ENCODE measurements at places on chromosomes 11 and 22. TPM values are rescaled to one million over a fixed set of nuclear protein-coding genes. Genes with fewer than 3 reads are reported as not detected.

- no peak overlapping the region for H3K27ac ChIP-seq
- no peak for DNase-seq
- no peaks in the 10 kb centered on the region for H3K4me1 ChIP-seq
- H3K4me3 ChIP-seq = no peak overlapping the region
- no peaks in the 10 kb centered on the region for H3K36me3 ChIP-seq
Measured at GRCh38 chr11:8886322-8886721, 24.7 kb upstream of the AKIP1 start.

- no peak for DNase-seq
- no peak overlapping the region for H3K4me3 ChIP-seq
- no peaks in the 10 kb centered on the region for H3K27me3 ChIP-seq
- H3K36me3 ChIP-seq = no peaks in the 10 kb centered on the region
- peaks cover 23% of the 10 kb centered on the region for H3K4me1 ChIP-seq
Measured at GRCh38 chr11:128827191-128827893, 39.8 kb downstream of the KCNJ1 start.

NXPE1 gene
- not detected for total RNA-seq

MRGPRF gene
- not detected for total RNA-seq

RAG2 gene
- total RNA-seq = not detected

- H3K27me3 ChIP-seq = no peaks in the 10 kb centered on the region
- no peaks in the 10 kb centered on the region for H3K4me1 ChIP-seq
- H3K36me3 ChIP-seq = no peaks in the 10 kb centered on the region
- no peak for DNase-seq
- no peak overlapping the region for H3K27ac ChIP-seq
Measured at GRCh38 chr11:109993786-109994185, 99.4 kb upstream of the ZC3H12C start.

DNA sequence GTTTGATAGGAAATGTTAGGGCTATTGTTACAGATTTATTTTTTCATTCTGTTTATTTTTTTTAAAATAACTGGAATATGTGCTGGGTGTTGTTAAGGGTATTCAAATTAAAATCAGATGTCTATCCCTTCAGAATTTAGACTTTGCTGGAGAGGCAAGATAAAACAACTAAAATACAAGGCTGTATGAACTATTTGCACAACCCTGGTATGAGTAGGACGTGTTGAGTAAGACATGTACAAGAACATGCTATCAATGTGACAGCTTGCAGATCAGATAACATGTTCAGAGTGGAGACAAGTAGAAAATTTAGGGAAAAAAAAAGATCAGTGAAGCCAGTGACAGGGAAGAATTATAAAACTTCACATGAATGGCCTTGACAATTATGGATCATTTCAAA, 853.5 kb downstream of the METTL15 start:
- H3K36me3 ChIP-seq = no peaks in the 10 kb centered on the region
- no peaks in the 10 kb centered on the region for H3K27me3 ChIP-seq
- H3K27ac ChIP-seq = no peak overlapping the region
- H3K4me3 ChIP-seq = no peak overlapping the region
- no peak for DNase-seq

GRCh38 chr11:88428959-88429358, 91.4 kb upstream of the CTSC start:
- no peak overlapping the region for H3K27ac ChIP-seq
- no peaks in the 10 kb centered on the region for H3K27me3 ChIP-seq
- no peak for DNase-seq
- H3K4me3 ChIP-seq = no peak overlapping the region

GRCh38 chr11:33779849-33780528, 5.7 kb upstream of the FBXO3 start:
- no peak overlapping the region for H3K27ac ChIP-seq
- no peaks in the 10 kb centered on the region for H3K36me3 ChIP-seq
- no peak overlapping the region for H3K4me3 ChIP-seq
- peaks cover 32% of the 10 kb centered on the region for H3K27me3 ChIP-seq
- DNase-seq = no peak

KIAA1671 gene
- 6.8 TPM for total RNA-seq

DNA sequence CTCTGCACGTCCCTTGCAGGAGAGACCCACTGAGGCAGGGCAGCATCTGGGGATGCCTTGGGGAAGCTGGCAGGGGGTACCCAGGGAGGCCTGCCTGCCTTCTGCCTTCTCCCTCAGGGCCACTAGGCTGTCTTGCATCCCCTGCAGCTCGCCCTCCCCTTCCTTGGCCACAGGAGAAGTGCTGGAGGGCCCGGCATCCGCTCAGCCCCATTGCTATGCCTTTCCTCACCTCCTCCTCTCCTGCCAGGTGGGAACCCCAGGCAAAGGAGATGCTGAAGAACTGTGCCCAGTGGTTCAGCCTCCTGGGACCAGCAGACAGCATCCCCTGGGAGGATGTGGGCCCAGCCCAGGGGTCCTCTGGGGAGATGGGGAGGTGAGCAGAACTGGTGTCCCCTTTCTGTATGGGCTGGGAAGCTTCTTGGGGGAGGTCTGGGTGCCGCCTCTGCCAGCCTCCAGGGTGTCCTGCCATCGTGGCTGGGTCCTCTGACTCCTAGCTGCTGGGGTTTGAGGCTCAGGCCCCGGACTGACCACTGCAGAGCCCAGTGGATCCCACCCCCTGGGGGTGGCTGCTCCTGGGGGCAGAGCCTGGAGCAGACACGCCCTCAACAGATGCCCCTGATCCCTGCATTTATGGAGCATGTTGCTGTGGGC, 20.6 kb downstream of the MRGPRG start:
- H3K27me3 ChIP-seq = peaks cover 10% of the 10 kb centered on the region
- no peak overlapping the region for H3K27ac ChIP-seq
- no peak overlapping the region for H3K4me3 ChIP-seq
- no peak for DNase-seq
- no peaks in the 10 kb centered on the region for H3K36me3 ChIP-seq

DNA sequence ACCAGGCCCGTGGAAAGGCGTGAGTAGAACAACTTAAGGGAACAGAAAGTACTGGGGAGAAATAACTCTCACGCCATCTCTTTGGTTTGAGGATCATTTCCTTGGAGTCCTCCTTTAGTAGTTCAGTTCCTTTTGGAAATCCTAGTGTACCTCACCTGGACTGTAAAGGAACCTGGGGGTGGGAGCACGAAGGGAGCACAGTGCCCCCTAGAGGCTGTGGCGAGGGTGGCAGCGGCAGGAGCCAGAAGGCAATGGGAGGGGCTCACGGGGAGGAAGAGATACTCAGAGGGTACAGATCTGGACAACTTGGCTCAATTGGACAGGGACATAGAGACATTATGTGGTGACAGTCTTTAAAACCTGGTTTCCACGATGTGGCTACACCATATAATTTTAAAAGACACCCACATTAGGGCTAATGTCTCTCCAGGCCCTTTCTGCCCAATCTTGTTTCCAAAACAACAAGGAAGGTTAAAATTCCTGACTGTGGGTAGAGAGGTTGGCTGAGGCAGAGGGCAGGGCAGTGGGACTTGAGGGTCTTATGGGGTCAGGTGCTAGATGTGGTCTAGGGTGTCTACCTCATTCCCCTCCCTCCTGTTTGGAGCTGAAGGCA, 87.0 kb downstream of the CSNK2A3 start:
- H3K27me3 ChIP-seq = peaks cover 12% of the 10 kb centered on the region
- no peaks in the 10 kb centered on the region for H3K36me3 ChIP-seq
- H3K27ac ChIP-seq = no peak overlapping the region
- DNase-seq = peak; percentile 74

DNA sequence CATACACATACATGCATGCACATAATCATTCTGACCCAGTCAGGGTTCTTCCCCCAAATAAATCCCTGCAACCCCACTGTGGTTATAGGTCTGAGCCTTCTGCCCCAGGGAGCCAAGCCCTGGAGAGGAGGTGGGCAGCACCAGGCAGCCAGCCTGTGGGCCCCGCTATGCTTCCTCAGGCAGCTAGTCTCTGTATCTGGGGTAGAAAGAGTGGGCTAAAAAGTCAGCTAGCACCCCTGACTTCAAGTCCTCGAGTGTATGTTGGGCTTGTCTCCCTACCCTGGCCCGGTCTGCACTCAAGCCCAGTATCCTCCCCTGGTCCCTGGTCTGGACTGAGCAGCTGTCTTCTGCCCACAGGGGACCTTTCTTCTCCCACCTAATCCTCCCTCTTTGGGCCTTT, 28.0 kb downstream of the KCNQ1OT1 start:
- H3K27me3 ChIP-seq = no peaks in the 10 kb centered on the region
- H3K4me1 ChIP-seq = peaks cover 2% of the 10 kb centered on the region
- no peaks in the 10 kb centered on the region for H3K36me3 ChIP-seq
- H3K4me3 ChIP-seq = no peak overlapping the region
- no peak for DNase-seq

DNA sequence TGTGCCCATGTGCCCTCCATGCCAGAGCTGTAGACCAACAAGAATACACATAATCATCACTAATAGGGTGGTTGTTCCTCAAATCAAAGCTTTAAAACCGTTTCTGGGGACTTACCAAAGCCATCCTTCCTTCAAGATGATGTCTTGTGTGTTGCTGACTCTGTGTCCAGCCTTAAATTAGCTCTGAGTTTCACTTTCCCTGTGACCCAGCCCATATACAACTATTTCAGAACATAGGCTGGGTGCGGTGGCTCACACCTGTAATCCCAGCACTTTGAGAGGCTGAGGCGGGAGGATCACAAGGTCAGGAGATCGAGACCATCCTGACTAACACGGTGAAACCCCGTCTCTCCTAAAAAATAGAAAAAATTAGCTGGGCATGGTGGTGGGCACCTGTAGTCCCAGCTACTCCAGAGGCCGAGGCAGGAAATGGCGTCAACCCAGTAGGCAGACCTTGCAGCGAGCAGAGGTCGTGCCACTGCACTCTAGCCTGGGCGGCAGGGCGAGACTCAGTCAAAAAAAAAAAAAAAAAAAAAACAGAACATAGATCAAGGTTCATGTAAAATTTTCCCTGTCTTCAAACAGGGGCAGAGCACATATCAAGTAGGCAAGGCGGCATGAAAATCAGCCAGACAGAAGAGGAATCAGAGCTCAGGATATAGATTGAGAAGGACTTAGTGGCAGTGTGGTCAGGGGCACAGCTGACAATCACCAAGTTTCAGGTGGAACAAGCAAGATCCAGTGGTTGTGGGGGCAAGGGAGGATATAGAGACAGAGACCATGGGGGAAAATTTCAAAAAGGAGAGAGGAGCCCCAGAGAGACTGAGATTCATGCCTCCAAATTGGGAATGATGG, at the start of gene PLAAT2:
PLAAT2 (minus strand) TSS at position 179 of the 855 bp plus-strand sequence; CDS start at position 124, 55 bp downstream.
- H3K27ac ChIP-seq = peak within 1 kb of the TSS; percentile 18
- no peaks in the 10 kb centered on the region for H3K27me3 ChIP-seq
- no peak for DNase-seq
- no peaks in the 10 kb centered on the region for H3K36me3 ChIP-seq
- H3K4me3 ChIP-seq = no peak within 1 kb of the TSS
- H3K4me1 ChIP-seq = peaks cover 55% of the 10 kb centered on the region

GRCh38 chr11:66716996-66717395, 12.0 kb downstream of the SPTBN2 start:
- H3K36me3 ChIP-seq = no peaks in the 10 kb centered on the region
- H3K4me3 ChIP-seq = no peak overlapping the region
- peaks cover 8% of the 10 kb centered on the region for H3K4me1 ChIP-seq
- no peak overlapping the region for H3K27ac ChIP-seq
- H3K27me3 ChIP-seq = peaks cover 21% of the 10 kb centered on the region
- no peak for DNase-seq

- peak overlapping the region; percentile 92 for H3K4me3 ChIP-seq
- peak overlapping the region; percentile 98 for H3K27ac ChIP-seq
- H3K36me3 ChIP-seq = peaks cover 51% of the 10 kb centered on the region
- H3K27me3 ChIP-seq = no peaks in the 10 kb centered on the region
Measured at GRCh38 chr22:36528341-36528740, 625 bp downstream of the EIF3D start.

BAIAP2L2 gene
- total RNA-seq = 0.61 TPM

- DNase-seq = no peak
Measured at GRCh38 chr22:17199003-17199731, 20.1 kb downstream of the ADA2 start.

OR52E8 gene
- not detected for total RNA-seq

DNA sequence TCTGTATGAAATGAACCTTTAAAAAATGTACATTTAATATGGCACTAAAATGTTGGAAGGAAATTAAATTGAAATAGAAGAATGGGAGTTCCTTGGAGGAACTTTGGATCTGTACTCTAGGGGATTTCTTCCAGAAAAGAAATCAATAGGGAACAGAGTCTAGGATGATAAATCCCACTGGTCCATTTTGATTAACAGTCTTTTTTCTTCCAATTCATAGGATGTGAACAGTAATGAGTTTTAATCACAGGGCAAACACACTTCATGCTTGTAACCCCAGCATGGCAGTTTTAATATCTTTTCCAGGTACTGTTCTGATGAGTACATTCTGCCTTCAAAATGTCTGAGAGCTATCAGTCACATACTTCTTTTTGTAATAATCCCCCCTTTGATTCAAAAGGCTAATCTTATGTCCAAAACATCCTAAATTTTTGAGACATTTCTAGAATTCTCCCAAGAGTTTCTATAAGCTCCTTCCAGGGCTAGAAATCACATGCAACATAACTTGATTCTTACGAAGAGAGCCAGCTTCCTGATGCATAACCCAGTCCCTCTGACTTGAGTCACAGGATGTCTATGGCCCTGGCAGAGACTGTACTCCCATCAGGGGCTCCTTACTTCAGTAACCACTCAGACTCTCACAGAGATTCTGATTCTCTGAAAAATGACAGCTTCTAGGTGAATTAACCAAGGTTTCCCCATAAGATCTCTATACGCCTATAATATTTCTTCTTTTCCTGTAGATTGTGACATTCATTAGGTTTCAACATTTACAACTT, 112.9 kb downstream of the SLC36A4 start:
- DNase-seq = no peak
- no peaks in the 10 kb centered on the region for H3K36me3 ChIP-seq
- no peak overlapping the region for H3K27ac ChIP-seq
- no peak overlapping the region for H3K4me3 ChIP-seq
- peaks cover 5% of the 10 kb centered on the region for H3K27me3 ChIP-seq

DNA sequence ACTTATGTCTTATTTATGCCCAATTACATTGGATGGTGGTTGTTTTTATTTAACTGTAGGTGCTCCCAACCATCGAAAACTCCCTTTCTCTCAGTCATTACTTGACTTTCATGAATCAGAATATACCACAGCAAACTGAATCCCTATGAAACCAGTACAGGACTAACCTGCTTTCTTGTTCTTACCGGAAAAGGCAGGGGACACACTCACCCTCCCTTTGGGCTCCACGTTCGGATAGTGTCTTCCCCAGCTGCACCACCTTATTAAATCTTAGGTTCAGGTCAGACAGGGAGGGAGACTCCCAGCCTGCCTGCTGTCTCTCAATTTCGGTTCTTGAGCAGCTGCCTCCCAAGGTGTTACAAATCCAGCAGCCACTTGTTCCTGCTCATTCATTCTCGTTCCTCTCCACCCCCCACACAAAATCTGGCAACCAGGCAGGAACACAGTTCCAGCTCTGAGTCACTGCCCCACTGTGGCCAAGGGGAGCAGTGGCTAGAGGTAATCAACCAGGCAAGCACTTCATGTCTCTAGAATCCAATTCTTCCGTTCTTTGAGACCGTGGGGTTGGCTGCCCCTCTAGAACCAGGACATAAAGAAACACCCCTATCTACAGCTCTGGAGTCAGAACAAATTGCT, 133.0 kb downstream of the PLEKHA7 start:
- H3K36me3 ChIP-seq = no peaks in the 10 kb centered on the region
- H3K4me1 ChIP-seq = peaks cover 2% of the 10 kb centered on the region
- DNase-seq = no peak
- no peak overlapping the region for H3K4me3 ChIP-seq
- H3K27ac ChIP-seq = no peak overlapping the region

SPTBN2 gene
- 1.8 TPM for total RNA-seq
